ENCODE measurements at places on chromosomes 6 and 20. TPM values are rescaled to one million over a fixed set of nuclear protein-coding genes. Genes with fewer than 3 reads are reported as not detected.

- DNase-seq, result no peak
Observed at GRCh38 chr20:37356387-37356786, 10.4 kb downstream of the SRC start.

DNA sequence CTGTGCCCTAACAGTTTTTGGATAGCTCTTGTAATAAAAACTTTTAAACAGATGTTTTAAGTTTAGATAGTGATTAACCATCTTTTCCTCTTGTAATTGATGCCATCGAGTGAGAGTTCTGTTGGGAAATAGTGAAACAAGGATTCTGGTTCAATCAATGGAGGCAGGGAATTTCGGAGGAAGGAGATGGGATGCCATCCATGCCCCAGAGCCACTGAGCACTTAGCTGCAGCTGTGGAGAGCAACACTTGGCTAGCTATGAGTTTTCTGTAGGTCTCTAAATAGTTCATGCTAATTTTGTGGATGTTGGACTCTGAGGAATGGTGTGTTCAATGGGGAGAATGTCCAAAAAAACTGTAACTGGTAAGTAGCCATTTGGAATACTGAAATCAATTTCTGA lies 16.7 kb downstream of the CBFA2T2 start:
- DNase-seq, result no peak

GRCh38 chr6:31888276-31889258 lies 8.9 kb downstream of the EHMT2 start:
- DNase-seq, result peak; percentile 64

- no peak for DNase-seq
Observed at GRCh38 chr20:19408971-19409370, 196.5 kb downstream of the SLC24A3 start.

- no peak for DNase-seq
Observed at GRCh38 chr6:89944826-89945407, 50.6 kb downstream of the GJA10 start.

DNA sequence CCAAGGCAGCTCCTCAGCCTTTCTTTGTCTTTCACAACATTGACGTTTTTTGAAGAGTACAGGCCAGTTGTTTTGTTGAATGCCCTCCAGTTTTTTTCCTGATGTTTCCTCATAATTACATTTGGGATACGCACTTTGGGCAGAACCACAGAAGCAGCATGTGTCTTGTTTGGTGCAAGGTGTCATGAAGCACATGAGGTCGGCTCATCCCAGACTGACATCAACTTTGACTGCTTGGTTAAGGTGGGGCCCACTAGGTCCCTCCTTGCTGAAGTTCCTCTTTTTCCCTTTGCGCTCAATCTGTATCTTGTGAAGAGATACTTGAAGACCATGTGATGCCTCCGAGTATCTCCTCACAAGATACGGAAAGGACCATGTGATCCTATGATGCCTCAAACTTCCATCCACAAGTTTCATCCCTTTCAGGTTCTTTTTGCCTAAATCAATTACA lies 10.5 kb downstream of the SNAI1 start:
- no peak for DNase-seq

The SCAF8 gene
- 45.0 TPM for total RNA-seq

- no peak for DNase-seq
Observed at GRCh38 chr6:163705923-163706322, 291.4 kb downstream of the QKI start.

DNA sequence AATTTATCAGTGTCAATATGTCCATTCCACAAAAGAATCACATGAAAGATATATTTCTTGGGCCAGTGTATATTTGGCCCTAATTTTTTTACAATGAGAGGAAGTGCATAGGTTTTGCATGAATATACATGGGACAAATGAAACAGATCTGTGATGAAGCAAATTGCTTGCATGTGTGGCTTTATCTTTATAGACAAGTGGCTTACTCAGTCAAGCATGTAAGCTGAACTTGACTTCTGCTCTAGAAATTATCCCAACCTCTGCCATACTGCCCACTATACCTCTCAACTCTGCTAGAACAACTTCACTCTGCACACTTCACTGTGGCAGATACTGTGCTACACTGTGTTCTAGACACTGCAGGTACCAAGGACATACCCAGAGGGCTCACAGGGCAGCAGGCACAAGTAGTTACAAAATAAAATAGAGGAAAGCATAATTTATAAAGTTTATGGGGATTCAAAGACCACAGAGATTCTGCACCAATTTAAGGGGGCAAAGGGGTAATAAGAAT lies 349.2 kb upstream of the HSF2 start:
- DNase-seq, result no peak

DNA sequence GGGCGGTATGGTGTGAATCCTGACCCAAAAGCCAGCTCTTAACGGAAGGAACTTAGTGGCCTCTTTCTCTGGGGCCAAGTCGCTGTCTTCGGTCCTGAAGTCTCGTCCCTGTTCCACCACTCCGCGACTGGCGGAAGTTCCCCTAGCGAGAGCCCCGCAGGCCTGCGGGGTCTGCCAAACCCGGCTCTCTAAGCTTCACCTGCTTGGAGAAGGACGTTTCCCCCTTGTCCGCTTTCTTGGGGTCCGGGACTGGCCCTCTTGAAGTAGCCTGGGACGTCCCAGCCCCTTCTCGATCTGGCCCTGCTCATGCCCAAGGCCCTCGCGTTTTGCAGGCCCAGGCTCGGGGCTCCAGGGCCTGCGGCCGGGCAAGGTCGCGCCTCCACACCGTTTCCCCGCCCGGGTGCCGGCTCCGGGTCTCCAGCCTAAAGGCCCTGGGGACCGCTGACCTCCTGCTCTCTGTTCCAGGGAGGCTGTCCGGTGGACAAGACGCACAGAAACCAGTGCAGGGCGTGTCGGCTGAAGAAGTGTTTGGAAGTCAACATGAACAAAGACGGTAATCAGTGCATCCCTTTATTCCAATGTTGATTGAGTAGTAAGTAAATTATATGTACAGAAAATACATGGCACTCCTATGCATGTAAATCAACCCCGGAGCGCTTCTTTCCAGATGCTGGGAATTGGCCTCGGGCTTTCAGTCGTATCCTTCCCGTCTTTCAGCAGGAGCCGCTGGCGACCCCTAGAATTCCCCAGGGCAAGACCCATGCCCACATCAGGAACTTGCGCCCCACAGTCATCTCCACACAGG lies 8.8 kb downstream of the NR2E1 start:
- no peak for DNase-seq

GRCh38 chr6:126941751-126942150 lies 176.7 kb upstream of the RSPO3 start:
- no peak for DNase-seq

- peak; percentile 42 for DNase-seq
Observed at GRCh38 chr20:41142919-41143318, 5.6 kb downstream of the PLCG1 start.

DNA sequence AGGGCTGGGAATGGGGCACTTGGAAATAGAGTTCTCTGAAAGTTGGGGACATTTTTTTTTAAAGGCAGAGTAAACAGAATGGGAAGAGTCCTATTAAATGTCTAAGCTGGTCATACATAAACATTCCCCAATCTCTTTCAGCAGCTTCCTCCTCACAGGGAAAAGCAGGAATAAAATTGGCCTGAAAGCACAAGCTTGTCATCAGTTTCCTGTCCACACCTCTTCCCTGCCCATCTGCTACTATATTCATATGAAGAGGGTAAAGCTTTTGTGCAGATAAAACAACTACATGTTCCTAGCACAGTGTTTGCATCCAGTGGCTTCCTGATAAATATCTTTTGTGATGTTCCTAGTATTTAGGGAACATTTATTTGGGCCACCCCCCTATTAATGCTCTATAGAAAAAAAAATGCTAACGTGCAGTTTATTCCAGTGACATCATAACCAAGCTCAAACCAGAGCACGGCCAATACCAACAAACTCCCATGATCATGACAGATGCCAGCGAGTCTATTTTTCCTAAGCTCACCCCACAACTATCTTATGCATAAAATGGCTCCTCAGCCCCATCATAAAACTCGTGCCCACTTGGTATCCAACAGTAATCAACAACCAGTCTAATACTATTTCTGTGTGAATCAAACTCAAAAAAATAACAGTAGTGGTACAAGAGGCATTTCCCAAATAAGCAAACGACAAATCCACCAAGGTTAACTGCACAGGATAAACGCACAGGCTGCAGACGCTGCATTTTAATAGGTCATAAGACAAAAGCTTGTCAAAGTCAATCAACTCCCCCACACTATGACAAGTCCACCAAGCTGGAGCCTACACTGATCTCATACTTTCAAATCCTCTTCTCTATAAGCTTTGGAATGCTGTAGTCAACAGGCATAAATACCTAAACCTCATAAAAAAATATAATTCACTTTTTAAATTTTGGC lies 95.3 kb downstream of the EPB41L2 start:
- no peak for DNase-seq

DNA sequence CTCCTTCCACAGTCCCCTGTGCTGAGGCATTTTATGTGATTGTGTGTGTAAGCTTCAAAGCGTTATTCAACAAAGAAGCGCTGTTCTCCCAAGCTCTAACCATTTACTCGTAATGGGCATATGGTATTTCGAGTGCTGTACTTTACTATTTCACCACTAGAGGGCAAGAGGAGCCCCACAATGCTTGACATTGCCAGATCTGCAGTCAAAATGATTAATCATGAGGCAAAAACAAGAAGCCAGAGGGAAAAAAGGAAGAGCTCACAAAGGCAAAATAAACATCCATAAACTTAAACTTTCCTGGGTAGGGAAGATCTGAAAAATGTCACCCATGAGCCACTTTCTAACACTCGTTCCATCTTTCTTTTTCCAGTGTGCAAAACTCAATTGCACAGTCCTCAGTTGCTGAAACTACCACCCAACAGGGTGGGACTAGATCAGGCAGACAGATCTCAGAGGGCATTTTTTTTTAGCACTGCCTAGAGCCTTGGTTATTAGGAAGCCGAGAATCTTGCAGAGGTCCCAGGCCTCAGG lies 215.0 kb upstream of the PLCB4 start:
- peak; percentile 7 for DNase-seq

GRCh38 chr6:150667977-150668716 lies 68.5 kb downstream of the PLEKHG1 start:
- no peak for DNase-seq

DNA sequence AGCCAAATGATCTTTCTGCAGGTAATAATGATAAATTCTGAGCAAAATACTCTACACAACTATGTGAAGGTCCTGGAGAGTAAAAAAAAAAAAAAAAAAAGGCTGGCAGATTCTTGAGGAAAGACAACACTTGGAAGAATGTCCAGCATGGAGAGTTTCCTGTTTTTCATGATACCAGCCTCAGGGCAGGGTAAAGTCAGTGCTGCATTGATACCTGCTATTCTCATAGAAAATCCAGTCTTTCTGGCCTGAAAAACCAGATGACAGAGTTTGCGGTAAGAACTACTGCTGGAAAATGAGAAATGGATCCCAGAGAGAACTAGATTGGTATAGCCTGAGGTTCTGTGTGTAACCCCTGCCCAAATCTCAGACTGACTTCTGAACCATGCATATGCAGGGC lies 89.1 kb downstream of the AFG1L start:
- no peak for DNase-seq

DNA sequence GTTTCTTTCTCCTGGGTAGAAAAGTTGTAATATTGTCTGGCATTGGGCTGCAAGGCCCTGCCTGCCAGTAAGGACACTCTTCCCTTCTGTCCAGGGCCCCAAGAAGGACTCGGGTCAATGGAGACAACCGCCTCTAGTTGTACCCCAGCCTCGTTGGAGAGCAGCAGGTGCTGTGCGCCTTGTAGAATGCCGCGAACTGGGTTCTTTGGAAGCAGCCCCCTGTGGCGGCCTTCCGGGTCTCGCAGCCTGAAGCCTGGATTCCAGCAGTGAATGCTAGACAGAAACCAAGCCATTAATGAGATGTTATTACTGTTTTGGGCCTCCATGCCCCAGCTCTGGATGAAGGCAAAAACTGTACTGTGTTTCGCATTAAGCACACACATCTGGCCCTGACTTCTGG lies 37.0 kb downstream of the PLCG1 start:
- DNase-seq, result no peak

GRCh38 chr6:43159599-43159998 lies 11.5 kb upstream of the SRF start:
- no peak for DNase-seq

DNA sequence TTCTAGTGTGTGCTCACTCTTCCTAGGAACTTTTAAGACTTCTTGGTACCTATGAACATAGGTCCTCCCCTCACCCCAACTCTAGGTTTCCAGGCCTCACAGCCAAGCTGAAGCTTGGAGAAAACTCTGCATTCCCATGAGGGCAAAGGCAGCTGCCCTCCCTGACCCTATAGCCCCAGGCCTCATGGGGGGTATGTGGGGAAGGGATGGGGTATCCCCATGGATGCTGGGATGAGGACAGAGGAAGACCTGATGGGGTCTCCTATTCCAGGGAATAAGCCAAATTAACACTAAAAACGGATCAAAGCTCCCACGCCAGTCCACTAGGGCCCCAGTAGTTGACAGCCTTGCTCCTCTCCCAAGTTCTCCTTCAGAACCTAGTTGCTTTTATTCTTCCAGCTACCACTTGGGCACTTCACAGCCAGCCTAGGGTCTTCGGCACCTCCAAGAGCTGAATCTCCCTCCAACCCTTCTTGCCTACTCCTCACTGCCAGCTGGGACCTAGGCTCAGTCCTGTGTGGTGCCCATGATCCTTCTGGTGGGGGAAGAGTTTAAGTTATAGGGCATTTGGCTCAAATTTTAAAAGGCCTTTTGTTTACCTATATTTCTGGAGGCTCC lies 7.8 kb downstream of the TP53INP2 start:
- no peak for DNase-seq

Measured in activated T-cell treated with anti-CD3 and anti-CD28 coated beads, Interleukin-2, amount 50 U/mL, for 72 hours (primary cell).